ENCODE measurements at places on chromosomes 3 and 15.

DNA sequence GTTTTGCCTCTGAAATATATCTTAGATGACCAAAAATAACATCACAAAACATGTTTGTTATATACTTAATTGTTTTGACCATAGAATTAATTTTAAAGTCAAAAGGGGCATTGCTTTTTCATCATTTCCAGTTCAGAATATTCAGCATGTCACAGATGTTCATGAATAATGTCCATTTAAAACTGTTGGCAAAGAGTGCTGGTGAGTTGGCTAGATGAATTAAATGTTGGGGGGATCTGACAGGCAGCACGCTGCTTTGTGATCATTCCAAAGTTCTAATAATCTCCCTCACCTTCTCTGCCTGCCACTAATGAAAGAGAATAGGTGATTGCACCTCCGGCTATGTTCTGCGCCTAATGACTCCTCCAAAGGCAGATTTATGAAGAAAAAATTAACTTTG lies 139.2 kb upstream of the MLF1 start:
- no peak for DNase-seq

- DNase-seq = no peak
Measured at GRCh38 chr3:120608506-120608905, 12.4 kb downstream of the NDUFB4 start.

DNA sequence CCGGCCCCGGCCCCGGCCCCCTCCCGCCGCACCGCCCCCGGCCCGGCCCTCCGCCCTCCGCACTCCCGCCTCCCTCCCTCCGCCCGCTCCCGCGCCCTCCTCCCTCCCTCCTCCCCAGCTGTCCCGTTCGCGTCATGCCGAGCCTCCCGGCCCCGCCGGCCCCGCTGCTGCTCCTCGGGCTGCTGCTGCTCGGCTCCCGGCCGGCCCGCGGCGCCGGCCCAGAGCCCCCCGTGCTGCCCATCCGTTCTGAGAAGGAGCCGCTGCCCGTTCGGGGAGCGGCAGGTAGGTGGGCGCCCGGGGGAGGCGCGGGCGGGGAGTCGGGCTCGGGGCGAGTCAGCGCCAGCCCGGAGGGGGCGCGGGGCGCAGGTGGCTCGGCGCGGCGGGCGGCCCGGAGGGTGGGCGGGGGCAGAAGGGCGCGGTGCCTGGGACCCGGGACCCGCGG lies 352 bp downstream of the CHRD start:
- no peak for DNase-seq

- no peak for DNase-seq
Measured at GRCh38 chr15:93658026-93658816, 569.2 kb upstream of the RGMA start.

DNA sequence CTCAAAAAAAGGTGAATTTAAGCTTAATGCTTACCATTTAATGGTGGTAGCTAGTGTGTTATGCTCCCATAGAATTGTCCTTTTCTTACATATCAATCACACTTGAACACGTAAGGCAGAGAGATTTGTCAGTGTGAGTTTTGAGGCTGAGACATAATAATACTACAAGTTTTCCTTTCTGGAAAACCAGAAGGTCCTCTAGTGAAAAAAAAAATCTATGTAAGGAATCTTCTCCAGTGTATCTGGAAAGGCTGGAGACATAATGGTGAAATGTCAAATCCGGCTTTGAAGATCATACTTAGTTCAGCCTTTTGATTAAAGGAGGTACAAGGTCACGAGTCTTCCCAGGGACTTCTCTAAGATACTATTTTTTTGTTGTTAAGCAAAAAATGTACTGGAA lies 3.4 kb downstream of the TSC22D2 start:
- no peak for DNase-seq

GRCh38 chr3:16089521-16089920 lies 85.0 kb upstream of the GALNT15 start:
- DNase-seq = no peak

- no peak for DNase-seq
Measured at GRCh38 chr3:124322966-124323365, 331.0 kb upstream of the ROPN1 start.

GRCh38 chr3:120567370-120568201 lies 28.6 kb upstream of the NDUFB4 start:
- DNase-seq = peak; percentile 76

GRCh38 chr3:58394339-58394738 lies 39.3 kb downstream of the PDHB start:
- DNase-seq = no peak

GRCh38 chr3:123412076-123412475 lies 36.8 kb downstream of the ADCY5 start:
- DNase-seq = no peak

DNA sequence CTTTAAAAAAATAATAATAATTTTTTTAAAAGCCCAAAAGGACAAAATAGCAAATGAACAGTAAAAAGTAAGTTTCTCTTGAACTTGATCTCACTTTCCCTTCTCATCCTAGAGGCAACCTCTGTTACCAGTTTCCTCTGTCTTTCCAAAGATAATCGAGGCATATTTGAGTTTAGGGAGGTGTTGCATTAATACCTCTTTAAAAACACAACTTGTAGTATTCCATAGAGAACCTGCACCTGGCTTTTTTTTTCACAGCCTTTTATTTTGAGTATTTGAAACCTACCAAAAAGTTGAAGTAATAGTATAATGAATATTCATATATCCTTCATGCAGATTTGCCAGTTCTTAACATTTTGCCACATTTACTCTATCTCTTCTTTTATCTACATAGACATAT lies 9.1 kb downstream of the CSK start:
- DNase-seq = no peak

DNA sequence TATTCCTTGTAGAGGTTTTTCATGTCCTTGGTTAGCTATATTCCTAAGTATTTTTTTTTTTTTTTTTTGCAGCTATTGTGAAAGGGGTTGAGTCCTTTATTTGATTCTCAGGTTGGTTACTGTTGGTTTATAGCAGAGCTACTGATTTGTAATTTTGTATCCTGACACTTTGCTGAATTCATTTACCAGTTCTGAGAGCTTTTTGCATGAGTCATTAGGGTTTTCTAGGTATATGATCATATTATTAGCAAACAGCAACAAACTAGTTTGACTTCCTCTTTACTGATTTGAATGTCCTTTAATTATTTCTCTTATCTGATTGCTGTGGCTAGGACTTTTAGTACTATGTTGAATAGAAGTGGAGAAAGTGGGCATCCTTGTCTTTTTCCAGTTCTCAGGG lies 737.4 kb downstream of the ZNF385D start:
- no peak for DNase-seq

DNA sequence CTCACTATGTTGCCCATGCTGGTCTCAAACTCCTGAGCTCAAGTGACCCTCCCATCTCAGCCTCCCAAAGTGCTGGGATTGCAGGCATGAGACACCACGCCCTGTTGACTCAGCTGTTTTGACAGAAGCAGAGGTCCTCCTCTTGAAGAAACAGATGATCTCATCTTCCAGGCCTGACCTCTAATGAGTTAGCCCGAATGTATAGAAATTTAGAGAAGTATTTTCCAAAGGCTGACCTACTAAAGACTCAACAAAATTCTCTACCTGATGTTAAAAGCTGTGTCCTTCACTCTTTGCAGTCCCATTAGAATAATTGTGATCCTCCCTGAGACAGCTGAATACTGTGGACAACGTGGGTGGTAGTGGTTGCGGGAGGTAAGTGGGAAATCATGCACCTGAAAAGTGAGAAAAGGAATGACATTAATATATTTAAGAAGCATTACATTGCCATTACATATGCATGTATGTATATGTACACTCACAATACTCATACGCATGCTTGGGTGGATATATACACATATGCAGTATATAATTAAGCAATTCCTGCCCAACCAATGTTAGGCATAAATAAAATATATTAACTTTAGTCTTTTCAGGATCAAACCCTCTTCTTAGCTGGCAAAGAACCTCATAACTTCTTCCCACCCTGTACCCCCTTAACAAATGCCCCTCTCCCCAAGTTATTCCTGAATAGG lies 204.6 kb upstream of the NR2F2 start:
- DNase-seq = no peak

DNA sequence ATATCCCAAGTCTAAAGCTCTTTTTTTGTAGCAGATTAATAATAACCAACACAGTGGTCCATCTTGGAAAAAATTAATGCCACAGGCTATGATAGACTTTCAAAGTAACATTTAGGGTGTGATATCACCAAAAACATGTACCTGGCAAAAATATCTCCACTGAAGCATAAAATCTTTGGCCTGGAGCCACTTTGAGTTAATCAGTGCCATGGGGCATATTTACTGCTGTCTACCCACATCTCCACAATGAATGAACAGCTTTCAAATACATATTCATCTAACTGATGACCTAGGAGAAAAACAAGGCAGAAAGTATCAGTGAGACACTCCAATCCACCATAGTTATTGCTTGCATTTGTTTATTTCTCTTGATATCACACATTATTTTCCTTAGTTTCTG lies 296.0 kb upstream of the MDFIC2 start:
- DNase-seq = peak; percentile 6

DNA sequence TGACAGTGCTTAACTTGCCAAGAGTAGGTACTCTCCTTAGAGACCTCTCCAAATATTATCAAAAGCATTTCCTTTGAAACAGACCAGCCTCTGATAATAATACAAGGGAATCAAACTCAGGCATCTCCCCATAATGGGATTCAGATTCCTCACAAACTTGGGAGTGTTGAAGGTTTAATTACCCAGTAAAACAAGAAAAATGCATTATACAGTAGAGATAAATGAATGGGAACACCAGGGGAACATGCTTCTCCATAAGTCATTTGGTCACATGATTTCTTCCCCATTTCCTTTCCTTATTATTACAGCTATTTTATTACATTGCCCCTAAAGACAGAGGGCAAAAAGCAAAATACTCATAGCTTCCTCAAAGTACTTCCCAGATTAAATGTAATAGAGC lies 325.0 kb upstream of the CDIN1 start:
- no peak for DNase-seq

DNA sequence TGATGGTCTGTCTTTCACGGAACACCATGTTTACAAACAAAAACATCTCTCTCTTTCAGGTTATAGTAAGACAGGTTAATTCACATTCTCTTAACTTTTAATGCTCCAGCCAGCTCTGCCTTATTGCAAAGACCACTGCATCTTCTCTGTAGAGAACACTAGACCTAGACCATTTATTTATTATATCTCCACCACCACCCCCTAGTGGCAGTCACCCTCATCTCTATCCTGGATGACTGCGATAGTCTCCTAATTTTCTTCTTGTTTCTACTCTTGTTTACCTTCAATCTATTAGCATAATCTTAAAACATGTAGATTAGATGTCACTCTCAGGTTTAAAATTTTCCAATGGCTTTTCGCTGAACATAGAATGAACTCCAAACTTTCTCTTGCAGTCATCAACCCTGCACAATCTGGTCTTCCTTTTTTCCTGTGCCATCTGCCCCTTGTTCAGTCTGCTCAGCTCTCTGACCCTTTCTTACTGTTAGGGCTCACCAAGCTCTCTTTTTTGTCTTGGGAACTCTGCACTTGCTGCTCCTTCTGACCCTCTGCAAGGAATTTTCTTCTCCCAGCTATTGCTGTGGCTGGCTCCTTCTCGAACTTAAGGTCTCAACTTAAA lies 155.6 kb downstream of the SQOR start:
- peak; percentile 18 for DNase-seq

GRCh38 chr15:61327019-61327631 lies 98.0 kb upstream of the RORA start:
- peak; percentile 68 for DNase-seq

- DNase-seq = no peak
Measured at GRCh38 chr3:81303321-81303720, 458.1 kb downstream of the GBE1 start.

Measured in SHP77 treated with DMSO at 0.1 percent for 48 hours (cell line).